ENCODE measurements at places on chromosomes 16 and 17. TPM values are rescaled to one million over a fixed set of nuclear protein-coding genes. Genes with fewer than 3 reads are reported as not detected.
A peak's percentile ranks its signal among the peaks of the same experiment; 100 is the strongest.

DNA sequence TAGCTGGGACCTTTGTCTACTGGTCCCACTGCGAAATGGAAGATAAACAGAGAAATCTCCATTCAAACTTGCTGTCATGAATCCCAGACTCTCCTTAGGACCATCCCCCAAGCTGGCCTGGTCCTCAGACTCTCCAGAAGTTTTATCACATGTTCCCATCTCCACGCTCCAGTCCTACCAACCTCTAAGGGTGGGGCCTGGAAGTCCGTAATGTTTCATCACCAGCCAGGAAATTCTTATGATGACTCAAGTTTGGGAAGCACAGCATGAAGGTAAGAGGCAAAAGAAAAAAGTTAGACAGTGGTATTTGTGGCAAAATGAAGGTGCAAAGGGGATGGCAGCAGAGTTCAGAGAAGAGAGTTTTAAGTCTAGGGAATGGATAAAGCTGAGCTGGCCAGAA is 52.7 kb downstream of the ZNF18 start:
- no peak for DNase-seq

CCL16 gene
- total RNA-seq = not detected

GDPD3 gene
- total RNA-seq = 1.5 TPM

- DNase-seq = no peak
These were observed 3.2 kb upstream of the ZNF785 start for GRCh38 chr16:30588651-30589050.

CDRT4 gene
- 2.9 TPM for total RNA-seq

- DNase-seq = peak; percentile 99
These were observed 182.0 kb downstream of the SEC14L1 start for GRCh38 chr17:77322514-77323412.

Measured in fibroblast of the aortic adventitia (primary cell).